ENCODE measurements at places on chromosomes 3 and 15.

- DNase-seq, result no peak
These were observed 368.0 kb downstream of the NAALADL2 start for GRCh38 chr3:175227126-175227525.

DNA sequence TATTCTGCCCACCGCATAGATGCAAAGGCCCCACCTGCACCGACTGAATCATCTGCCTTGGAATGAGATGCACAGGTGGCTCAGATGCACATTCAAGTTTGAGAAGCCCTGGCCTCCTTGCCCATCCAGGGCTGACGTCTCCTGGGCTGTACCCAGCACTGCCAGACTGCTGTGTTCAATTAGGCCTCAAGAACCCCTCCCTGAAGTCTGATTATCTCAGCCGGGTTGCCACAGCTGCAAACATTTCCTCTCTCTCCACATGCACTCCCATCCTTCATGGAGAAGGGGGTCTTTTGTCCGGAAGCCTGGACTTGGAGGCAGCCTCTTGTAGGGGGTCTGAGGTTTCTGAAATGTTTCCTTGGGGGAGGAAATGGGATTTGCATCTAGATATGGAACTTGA, 459.4 kb upstream of the PROK2 start:
- DNase-seq, result no peak

DNA sequence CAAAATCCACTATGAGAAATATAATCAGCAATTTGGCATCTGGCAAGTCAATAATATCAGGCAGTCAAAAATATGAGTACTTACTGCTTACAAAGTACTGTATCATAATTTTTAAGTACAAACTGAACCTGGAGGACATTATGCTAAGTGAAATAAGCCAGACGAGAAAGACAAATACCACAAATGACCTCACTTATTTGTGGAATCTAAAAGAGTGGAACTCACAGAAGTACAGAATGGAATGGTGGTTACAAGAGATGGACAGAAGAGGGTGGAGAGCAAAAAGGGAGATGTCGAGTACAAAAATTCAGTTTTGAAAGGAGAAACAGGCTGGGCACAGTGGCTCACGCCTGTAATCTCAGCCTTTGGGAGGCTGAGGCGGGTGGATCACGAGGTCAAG, 12.4 kb downstream of the PCYT1A start:
- no peak for DNase-seq

GRCh38 chr3:64470436-64470835, 217.4 kb downstream of the ADAMTS9 start:
- no peak for DNase-seq

- DNase-seq, result no peak
These were observed 34.3 kb downstream of the CNOT10 start for GRCh38 chr3:32719335-32719734.

GRCh38 chr15:74343127-74343796, 24.2 kb downstream of the CYP11A1 start:
- DNase-seq, result no peak

DNA sequence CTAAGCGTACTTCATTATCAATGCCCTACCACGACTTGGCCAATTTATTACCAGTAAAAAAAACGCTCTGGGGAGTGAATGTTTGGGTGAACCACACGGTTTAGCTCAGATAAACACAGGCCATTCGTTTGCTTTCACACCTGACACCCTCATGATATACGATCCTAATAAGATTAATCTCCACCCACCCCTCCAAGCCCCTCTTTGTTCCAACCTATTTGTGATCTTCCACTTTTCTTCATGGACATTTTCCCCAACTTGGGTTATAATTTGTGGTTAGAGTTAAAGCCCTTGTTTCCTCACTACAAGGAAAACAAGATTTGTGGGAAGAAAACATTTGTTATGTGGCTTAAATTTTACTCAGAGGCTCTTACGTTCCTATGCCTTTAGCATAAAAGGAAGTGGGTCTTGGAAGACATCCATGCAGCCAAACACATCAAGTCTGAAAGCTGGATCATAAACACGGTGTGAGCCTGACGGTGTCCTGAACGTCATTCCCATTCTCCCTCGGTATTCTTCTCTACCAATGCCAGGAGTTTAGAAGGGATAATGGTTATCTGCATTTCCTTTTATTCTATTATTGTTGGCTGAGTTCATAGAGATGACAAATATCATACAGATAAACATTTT, 518.9 kb downstream of the NR2F2 start:
- no peak for DNase-seq

DNA sequence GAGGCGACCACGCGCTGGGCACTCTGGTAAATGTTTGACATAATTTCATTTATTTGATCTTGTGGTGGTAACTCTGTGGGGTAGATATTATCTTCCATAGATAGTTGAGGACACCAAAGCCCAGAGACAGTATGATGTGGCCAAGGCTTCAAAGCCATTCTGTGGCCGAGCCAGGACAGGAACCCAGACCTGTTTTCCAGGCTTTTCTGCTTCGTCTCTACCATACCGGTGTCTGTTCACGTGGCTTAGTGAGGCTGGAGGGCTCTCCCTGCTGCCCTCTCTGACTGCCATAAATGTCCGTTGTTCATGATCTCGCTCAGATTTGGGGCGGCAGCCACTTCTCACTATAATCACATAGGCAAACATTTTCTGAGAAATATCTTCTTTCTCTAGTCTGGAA, 134.7 kb downstream of the PEX5L start:
- no peak for DNase-seq

Measured in activated CD4-positive, alpha-beta T cell treated with anti-CD3 and anti-CD28 coated beads for 24 hours (primary cell).